Activated effector memory CD4-positive, alpha-beta T cell treated with anti-CD3 and anti-CD28 coated beads, Interleukin-2, amount 50 U/mL, for 16 hours (primary cell): ENCODE measurements at places on chromosomes 4 and X.

- no peak for DNase-seq
Observed at GRCh38 chr4:1590244-1590643, 93.9 kb downstream of the FAM53A start.

DNA sequence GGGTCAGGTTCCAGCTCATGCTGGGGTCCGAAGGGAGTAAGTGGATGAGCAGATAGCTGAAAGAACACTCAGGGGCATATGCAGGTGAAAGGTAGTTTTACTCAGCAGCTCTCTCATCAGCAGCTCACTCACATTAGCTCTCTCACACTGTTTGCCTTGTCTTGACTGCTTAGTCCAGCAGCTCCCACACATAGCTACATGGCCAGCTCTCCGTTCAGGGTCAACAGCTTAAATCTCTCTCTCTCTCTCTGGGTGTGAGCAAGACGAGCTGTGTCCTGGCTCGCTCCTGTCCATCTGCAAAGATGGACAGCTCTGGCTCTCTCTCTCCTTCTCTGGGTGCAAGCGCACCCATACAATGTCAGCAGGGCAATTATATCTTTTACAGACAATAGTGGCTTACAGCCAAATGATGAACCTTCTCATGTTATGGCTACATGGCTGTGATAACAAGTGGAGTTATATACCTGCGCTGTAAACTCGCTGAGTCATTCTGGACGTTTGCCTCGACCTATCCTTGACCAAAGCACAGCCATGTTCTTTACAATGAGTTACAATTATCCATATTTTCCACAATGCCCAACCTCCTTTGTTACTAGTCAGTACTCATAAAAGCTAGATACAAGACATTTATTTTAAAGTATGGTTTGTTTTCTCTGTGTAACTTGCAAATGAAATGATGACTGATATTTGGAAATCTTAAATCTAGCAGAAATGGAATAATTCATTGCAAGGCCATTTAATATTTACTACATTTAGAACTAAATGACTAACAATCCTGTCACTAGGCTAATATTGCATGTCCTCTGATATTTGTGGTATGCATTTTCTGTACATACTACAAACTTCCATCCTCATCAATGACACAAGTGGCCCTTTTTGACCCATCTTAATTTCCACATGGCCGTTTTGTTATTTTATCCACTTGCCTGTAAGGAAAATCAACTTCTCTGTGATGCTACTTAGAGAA, 9.3 kb downstream of the PAPSS1 start:
- DNase-seq, result no peak

- no peak for DNase-seq
Observed at GRCh38 chr4:143586080-143586479, 72.6 kb downstream of the SMARCA5 start.

GRCh38 chr4:113899271-113900070, 80.0 kb downstream of the ARSJ start:
- peak; percentile 70 for DNase-seq

DNA sequence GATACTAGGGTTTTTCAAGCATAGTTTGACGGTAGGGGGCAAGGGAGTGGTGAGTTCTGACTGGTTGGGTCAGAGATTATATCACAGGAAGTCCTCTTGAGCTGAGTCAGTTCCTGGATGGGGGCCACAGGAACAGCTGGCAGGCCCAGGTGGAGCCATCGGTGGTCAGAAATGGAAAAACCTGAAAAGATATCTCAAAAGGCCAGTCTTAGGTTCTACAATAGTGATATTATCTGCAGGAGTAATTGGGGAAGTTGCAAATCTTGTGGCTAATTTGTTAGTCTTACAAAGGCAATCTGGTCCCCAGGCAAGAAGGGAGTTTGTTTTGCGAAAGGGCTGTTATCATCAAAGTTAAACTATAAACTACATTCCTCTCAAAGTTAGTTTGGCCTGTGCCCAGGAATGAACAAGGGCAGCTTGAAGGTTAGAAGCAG, 159.3 kb downstream of the PTCHD1 start:
- DNase-seq, result no peak

GRCh38 chrX:133726211-133726630, 259.2 kb downstream of the GPC3 start:
- no peak for DNase-seq

GRCh38 chr4:74632634-74633033, 161.7 kb downstream of the BTC start:
- no peak for DNase-seq

DNA sequence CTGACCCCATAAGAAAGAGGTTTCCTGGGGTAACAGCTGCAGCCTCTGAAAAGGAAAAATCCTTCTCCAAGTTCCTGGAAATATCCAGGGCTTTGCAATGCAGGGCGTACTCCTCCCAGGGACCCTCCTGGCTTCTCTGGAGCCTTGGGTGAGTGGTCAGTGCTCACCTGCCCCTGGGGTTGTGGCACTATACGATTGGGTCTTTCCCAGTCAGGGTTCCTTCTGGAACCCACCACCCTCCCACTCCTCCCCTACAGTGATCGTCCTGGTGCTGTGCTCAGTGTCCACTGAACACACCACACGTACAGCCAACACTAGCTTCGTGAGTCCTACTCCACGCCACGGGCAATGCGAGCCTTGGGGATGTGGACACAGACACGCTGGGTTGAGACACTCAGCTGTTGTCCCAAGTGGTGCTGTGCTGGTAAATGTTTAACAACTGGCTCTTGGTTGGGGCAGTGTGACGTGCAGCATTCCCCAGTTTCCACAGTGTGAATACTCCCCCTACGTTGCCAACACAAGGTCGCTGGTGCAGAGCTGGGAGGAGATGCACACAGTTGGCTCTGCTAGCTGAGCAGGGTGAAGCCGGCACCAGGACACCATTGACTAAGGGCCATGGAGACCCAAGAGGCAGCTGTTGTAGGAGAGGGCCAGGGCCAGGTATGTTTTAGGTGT, 65.4 kb downstream of the HTRA3 start:
- peak; percentile 57 for DNase-seq

GRCh38 chr4:81314196-81314896, 99.3 kb upstream of the PRKG2 start:
- DNase-seq, result no peak

GRCh38 chr4:128812442-128813235, 3.1 kb downstream of the JADE1 start:
- DNase-seq, result no peak

GRCh38 chr4:147103403-147103946, 157.8 kb upstream of the TTC29 start:
- no peak for DNase-seq

GRCh38 chr4:102723511-102723910, 37.3 kb downstream of the MANBA start:
- no peak for DNase-seq

DNA sequence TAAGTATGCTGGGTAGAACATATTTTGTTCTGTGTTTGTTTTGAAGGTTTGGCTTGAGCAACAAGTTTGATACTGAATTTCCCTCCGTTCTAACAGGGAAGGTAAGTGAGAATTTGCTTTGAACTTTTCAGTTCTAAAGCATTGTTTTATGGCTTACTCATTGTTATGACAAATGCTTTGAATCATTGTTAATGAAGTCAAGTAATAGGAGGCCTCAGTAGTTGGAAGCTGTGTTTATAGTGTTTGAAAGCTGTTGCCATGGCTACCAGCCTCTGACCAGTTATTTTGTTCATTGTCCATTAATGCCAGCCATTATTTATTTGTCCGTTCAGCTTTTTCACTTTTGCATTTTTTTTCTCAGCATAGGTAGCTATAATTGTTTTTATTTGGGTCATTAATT, 14.4 kb downstream of the CHIC1 start:
- no peak for DNase-seq

GRCh38 chrX:43898406-43899035, 16.3 kb upstream of the MAOB start:
- DNase-seq, result no peak

GRCh38 chr4:1712216-1713002, at the start of gene SLBP:
SLBP (minus strand) TSS chr4:1712319; CDS start chr4:1712188, 131 bp downstream.
- peak; percentile 100 for DNase-seq

DNA sequence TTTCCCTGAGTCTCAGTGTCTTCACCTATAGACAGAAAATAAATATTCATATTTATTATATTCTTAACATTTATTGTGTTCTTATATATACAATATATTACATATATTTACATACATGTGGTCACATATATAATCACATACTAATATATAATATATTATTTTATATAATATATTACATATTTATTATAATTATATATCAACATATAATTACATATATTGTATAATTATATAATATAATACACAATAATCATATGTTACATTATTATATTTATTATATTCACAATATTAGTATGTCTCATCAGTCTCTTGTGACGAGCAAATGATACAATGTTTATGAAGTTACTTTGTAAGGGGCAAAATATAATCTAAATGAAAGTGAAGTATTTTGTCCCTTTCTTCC, 87.7 kb downstream of the KDR start:
- no peak for DNase-seq

DNA sequence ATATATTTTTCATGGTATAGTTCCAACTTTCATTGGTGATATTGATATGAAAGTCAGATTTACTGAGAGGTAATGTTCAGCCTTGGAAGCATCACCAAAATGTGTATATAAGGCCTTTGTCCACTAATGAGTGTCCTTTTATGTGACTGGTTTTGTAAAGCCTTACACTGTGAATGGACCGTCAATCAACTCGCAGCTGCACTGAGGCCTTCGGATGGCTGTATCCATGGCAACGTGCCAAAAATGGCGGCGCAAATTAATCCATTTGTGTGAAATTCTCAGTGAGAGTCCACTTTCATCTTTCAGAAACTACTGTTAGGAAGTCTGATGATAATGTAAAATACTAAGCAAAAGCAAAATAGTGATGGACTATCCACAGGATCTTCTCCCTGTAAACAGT, 131.7 kb downstream of the SPCS3 start:
- DNase-seq, result no peak

DNA sequence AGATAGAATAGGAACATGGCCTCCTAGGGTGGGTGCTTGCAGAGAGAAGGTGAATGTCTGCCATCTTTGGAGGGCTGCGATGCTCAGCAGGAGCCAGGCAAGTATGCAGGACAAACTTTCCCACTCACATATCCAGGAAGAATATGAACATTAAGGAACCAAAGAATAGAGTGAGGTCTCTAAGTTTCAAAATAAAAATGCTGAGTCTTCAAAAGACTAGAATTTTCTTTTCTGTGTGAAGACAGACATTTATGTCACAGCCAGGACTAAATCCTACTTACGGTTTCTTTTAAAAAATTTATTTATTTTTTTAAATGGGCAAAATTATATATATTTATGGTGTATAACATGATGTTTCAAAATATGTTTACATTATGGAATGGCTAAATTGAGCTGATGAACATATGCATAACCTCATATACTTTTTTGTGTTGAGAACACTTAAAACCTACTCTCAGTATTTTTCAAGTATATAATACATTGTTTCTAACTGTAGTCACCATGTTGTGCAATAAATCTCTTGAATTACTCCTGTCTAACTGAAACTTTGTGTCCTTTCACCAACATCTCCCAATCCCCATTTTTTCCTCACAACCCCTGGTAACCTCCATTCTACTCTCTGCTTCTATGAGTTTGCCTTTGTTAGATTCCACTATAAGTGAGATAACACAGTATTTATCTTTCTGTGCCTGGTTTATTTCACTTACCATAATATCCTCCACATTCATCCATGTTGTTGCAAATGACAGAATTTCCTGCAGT, 177.8 kb upstream of the HAND2 start:
- no peak for DNase-seq

GRCh38 chr4:6153874-6154273, 46.5 kb downstream of the JAKMIP1 start:
- DNase-seq, result no peak

DNA sequence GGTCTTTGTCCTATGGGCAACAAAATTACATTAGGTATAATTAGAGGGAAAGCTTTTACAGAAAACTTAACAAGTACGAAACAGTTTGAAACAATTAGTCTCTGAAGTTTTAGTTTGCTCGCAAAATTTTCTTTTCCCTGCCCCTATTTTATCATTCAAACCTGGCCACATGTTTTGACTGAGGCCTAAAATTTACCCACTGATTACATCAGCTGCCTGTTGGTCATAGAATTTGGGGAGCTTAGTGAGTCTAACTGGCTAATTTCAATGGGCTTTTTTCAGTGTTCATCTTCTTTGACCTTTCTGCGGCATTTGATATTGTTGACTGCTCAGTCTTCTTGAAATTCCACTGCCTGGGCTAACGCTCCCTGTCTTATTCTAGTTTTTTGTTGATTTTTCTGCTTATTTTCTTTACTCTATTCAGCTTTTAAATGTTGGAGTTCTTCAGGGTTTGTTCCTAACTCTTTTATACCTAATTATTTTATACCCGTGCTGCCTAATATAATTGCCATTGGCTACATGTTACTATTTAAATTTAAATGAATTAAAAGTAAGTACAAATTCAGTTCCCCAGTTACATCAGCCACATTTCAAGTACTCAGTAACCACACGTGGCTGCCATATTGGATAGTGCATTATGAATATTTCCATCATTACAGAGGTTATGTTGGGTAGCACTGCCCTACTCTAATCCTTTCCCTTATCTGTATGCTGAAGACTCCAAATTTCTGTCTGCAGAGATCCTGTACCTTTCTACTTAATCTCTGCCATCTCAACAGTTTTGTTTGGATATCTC, 87.5 kb downstream of the SNX25 start:
- DNase-seq, result no peak

DNA sequence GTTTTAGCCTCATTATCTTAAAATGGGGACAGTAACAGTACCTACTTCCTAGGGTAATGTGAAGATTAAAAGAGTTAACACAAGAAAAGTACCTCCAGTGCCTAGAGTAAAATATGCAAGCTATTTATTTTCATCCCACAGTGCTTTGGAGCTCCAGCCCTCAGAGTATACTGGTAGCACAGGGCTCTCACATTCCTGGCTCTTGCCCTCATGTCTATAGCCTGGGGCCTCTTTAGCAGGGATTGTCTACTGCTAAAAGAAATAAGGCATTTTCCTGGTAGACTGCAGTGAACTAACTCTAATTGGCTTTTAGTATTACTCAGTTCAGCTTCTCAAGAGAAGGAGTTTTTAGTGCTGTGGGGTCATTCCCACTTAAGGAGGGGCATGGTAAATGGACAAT, 60.8 kb downstream of the RRAGB start:
- DNase-seq, result no peak

DNA sequence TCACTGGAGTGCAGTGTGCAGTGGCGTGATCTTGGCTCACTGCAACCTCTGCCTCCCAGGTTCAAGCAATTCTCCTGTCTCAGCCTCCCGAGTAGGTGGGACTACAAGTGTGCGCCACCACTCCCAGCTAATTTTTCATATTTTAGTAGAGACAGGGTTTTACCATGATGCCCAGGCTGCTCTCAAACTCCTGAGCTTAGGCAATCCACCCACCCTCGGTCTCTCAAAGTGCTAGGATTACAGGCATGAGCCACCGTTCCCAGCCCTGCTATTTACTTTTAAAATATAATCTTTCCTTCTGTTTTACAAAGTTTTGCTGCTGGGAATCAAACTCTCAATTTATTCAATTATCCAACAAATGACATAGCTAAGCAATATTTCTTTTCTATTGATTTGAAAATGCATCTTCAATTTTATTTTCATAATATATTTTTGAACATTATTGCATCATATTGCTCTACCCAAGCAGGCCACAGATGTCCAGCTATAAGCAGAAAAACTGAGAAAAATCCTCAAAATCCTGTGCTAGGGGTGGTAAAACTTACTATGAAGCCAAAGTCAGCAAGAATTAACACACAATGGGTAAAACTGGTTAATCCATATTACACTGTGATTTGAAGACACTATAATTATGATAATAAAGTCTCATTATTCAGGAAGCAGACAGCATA, 5.2 kb downstream of the TIFA start:
- no peak for DNase-seq
